ENCODE measurements at places on chromosomes 2 and 18.

DNA sequence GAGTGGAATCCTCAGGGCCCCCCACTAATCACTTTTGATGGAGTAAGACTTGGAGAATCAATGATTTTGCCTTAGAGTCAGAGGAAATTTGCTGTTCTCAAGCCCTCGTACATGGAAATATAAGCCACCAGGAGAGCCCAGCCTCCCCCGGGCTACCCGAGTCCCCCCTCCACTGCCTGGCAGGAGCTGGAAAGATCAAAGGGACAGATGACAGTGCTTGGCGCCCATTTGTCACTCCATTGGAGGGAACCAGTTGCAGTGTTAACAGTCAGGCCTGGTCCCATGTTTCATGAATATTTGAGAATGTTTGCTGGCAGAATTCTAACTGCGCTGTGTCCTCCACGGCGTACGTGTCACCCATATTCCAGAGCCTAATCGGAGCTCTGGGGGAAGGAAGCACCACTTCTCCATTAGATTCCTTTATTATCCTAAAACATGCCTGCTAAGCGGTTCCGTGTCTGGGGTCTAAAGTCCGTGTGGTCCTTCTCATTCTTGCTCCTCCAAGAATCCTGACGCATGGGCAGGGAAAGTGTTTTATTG, 202.4 kb downstream of the KLHL29 start:
- DNase-seq: no peak

DNA sequence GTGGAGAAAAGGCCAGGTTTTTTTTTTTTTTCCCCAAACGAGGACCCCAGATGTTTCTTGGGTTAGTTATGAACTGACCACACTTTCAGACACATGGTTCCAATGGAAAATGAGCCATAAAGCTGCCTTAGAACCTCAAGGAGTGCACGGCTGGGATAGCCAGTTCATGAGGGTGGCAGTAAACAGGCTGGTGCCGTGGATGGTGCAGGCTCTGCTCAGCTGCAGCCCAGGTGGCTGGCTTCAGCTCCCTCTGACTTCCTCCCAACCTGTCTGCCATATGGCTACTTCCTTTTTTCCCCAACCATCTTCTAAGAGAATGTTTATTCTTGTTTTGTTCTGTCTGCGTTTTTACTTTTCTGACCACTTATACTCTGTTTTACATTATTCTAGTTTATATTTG, 109.8 kb upstream of the LMAN1 start:
- no peak for DNase-seq

DNA sequence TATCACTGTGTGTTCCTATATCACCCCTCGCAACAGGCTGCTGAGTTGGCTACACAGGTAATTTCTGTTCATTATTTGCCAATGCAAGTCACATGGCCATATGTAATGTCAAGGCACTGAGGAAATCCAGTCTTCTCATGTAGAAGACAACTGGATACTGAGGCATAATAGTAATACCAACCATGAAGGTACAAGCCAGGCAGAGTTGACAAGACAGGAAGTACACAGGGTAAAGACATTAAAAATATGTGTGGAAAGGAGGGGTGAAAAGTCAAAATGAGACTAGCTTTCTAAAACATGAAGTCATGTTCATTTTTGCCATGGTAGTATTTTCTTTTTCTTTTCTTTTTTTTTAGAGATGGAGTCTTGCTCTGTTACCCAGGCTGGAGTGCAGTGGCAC, 17.5 kb upstream of the RNF138 start:
- no peak for DNase-seq

DNA sequence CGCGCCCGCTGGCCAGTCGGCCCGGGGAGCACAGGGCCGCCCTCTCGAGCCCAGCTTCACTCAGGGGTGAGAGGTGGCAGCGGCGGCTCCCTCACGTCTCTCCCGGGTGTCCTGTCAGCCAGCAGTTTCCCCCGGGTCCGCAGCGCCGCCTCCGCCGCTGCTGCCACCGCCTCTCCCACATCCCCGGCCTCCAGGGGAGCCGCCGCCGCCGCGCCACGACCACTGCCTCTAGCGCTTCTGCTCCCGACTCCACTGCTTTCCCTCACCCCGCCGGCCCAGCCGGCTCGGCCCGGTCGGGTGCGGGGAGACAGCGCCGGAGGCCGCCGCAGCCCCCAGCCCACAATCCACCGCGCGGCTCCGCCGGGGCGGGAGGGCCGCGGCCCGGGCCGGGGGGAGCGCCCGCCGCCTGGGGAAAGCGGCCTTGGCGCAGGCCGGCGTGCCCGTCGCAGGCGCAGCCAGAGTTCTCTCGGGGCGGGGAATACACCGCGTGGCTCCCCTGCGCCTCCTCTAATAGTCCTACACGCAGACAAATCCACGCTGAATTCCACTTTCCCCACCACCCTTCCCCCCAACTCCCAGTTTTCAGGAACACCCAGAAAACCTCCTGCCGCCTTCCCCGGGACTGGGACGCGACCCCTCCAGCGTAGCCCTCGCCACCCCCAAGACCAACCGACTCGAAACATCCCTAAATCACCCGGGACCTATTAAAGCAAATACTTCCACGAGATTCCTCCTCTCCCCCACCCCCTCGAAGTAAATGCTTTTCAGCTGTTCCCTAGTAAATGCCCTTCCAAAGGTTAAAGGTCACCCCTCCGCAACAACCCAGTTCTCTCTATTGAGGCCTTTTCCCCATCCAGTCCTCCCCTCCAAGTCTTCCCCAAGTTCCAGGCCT, at the start of gene VPS54:
Gene VPS54 (minus strand): TSS at position 346 of the 892 bp plus-strand sequence. CDS start 35,429 bp downstream, outside the sequence.
- DNase-seq: peak; percentile 56

DNA sequence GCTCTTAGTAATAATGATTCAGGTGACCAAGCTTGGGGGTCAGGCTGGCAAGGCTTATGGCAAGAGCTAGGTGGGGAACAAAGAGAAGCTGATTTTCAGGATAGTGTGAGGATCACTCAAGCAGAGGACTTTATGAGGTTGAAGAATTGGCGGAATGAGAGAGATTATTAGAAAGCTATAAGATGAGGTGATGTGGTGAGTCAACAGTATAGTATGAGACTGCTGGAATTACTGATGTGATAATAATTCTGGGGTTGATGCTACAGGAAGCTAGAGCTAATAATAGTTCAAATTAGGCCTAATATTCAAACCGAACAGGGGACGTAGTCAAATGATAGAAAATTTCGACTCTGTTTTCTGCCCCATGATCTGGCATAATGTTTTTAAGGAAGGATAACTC, 2115.3 kb upstream of the PIK3C3 start:
- no peak for DNase-seq

DNA sequence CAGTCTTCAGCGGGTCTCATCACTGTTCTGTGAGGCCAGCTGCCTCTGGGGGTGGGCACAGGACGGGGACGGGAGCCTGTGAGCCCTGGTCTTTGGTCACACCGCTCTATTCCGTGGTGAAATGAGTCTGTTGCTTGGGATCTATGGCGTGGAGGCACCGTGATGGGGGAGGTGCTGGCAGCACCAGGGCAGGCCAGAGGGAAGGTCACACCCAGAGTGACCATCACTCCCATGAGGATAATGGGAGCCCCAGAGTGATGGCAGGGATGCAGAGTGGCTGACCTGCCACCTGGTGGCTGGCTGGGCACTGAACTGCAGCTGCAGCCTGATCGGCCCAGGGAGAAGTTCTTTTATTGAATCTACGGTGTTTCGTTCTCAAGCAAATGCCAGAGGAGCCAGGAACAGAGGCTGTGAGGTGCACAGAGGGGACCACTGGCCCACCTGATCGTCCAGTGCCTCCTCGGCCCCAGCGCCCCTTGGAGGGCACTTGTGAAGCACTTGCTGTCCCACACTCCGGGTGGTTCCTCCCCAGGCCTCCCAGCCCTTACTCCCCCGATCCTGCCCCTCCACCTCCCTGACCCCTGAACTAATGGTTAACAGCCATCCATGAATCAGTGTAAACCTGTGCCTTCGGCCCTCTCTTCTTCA, 17.9 kb downstream of the KCNIP3 start:
- no peak for DNase-seq

DNA sequence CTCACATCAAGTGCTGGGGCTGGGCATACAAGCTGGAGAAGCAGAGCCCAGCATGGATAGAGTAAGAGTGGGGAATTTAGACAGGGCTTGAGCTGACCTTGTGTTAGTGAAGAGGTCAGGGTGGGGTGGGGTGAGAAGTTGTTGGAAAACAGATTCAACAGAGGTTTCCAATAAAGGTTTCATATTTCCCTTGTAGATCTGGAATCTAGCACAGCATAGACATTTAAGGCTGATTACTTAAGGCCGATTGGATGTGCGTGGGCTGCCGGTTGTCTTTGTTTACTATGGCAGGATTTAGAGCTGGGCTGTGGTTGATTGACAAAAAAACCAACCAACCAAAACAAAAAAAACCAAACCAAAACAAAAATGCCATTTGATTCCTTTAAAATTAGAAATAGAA, 114.9 kb upstream of the SEC11C start:
- no peak for DNase-seq

DNA sequence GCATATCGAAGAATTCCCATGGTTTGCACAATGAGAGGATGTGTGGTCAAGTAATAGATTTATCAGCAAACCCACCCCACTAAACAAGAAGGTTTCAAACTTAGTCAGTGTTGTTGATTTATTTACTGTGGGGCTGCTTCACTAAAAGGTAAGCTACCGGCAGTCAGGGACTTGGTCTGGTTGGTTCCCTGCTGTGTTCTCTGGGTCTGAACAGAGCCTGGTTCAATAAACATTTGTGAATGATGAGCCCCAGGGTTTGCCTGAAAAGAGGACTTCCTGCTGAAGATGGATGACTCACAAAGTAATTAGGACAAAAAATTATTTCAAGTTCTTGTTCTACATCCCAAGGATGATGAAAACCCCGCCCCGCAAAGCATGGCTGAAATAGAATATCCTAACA, 108.3 kb downstream of the SPP2 start:
- DNase-seq: no peak

DNA sequence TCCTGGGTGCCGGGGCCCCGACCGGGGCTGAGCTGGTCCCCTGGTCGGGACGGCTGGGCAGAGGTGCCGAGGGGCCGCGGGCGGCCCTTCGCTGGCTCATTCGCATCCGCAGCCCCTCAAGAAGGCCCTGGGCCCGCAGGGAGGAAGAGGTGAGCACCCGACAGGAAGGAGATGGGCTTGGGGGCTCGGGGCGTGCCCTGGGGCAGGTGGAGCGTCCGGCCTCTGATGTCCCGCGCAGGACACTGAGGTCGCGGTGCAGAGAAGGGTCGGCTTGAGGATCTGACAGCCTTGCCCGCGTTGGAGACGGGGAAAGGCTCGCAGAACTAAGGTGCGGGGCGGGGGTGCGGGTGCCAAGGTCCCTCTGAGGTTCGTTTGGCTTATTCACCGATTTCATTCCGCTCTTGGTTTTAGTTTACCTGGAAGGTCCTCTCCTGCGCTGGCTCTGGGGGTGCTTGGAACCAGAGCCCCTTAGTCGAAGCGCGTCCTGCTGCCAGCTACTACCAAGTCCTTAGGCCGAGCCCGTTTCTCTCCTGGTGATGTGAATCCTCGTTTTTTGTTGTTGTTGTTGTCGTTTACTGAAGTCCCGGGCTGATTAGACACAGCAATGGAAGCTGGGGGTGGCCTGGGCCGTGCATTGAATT, 18.9 kb upstream of the CD8A start:
- DNase-seq: no peak

GRCh38 chr2:76283350-76283749, 572.6 kb upstream of the GCFC2 start:
- no peak for DNase-seq

DNA sequence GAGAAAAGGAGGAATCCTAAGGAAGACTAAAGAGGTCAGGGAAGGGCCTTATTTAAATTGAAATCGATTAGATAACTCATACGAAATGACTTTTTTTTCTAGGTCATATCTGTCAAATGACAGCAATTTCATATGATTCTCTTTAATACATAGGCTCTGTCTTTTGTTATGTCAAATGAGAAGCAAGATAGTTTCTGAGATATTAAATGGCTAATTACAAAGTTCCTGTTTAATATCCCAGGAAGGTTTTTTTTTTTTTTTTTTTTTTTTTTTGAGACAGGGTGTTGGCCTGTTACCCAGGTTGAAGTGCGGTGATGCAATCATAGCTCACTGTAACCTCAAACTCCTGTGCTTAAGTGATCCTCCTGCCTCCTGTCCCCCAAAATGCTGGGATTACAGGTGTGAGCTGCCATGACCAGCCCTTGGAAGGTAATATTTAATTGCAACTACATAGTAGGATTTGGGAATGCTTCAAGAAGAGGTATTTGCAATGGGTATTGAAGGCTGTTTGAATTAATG, 48.0 kb upstream of the RMND5A start:
- DNase-seq: no peak

DNA sequence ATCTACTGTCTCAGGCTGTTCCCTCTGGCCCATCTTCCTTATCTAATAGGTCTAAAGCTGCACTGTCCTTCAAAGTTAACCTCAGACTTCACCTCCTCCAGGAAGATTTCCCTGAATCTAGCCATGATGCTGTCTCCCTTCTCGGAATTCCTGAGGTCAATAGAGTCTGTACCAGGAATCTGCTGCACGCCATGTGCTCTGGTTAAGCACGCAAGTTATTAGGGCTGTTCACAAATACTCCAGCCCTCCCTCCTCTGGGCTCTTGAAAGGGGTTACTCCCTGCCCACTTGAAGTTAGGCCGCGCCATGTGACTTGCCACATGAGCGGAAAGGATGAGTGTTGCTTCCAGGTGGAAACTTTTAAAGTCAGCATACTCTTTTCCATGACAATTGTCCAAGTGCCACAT, 43.6 kb downstream of the MCFD2 start:
- DNase-seq: no peak

- no peak for DNase-seq
These were observed 251.8 kb downstream of the AGAP1 start for GRCh38 chr2:235745597-235745996.

- DNase-seq: no peak
These were observed 413.3 kb downstream of the BCL11A start for GRCh38 chr2:60140185-60140584.

DNA sequence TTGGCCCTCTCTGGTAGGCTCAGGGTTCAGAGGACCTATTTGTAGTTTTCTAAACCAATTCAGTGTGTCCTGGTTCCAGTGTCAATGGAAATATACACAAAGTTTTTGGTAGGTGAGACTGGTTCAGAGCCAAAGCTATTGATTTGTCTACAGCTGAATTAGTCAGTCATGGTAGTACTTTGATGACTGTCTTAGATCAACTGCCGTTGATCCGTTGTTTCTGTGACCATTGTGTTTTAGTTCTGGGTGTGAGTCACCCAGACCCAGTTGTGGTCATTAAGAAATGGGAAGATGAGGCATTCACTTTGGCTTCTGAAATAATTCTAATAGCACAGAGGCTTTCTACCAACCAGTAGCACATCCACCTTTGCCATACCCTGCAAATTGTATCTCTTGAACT, 16.0 kb upstream of the RPE start:
- DNase-seq: no peak

- DNase-seq: no peak
These were observed 289.7 kb upstream of the FSHR start for GRCh38 chr2:49444005-49444404.

GRCh38 chr18:52567360-52567759, 227.4 kb downstream of the DCC start:
- no peak for DNase-seq

Data from GM12892 (cell line).